ENCODE measurements at places on chromosomes 11 and 22.

DNA sequence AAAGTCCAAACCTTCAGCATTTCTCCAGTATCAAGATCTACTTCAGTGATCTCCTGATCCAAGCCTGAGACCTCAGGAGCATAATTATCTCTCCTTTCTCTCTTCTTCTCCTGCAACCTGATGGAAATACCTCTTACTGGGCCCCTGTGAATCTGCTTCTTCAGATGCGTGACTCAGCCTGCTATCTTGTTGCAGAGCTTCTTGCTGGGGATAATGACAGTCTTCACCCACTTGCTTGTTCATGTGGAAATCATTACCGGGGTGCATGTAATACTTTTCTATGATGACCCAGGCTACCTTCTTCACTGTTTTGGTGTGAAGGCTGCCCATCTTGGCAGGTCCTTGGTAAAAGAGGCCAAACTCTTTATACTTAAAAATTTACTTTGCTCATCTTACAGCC lies 140.0 kb upstream of the POU2AF2 start:
- DNase-seq = peak; percentile 16

GRCh38 chr11:100927579-100927978 lies 202.0 kb downstream of the PGR start:
- DNase-seq = no peak

DNA sequence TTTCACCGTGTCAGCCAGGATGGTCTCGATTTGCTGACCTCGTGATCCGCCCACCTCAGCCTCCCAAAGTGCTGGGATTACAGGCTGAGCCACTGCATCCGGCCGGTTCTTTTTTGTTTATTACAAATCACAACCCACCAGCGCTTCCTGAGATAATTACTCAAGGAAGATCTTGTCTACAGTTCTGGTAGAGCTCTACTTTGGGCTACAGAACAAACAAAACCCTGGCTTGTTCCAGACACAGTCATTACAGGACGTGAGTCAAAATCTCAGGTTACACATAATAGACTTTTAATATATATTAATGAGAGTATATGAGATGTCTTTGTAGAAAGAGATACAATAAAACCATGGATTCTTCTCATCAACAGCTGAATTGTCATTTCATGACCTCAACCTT lies 42.8 kb upstream of the NUP50 start:
- DNase-seq = peak; percentile 11

- DNase-seq = no peak
Observed at GRCh38 chr22:44730022-44730393, 22.4 kb upstream of the ARHGAP8 start.

DNA sequence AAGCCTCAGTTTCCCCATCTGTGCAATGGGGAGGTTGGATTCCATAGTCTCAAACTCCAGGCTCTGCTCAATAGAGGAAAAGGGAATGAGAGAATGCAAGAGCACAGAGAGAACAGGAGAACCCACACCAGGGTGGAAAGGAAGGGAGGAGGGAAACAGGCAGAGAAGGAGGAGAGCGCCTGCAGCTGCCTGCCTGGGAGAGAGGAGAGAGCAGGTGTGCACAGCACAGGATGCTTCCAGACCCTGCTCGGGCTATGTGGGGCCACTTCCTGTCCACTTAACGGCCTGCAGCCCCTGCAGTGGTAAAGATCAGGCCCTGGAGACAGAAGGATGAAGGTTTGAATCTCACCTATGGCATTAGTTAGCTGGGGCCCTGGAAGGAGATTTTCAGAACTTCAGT lies 12.3 kb downstream of the LRRC32 start:
- no peak for DNase-seq

DNA sequence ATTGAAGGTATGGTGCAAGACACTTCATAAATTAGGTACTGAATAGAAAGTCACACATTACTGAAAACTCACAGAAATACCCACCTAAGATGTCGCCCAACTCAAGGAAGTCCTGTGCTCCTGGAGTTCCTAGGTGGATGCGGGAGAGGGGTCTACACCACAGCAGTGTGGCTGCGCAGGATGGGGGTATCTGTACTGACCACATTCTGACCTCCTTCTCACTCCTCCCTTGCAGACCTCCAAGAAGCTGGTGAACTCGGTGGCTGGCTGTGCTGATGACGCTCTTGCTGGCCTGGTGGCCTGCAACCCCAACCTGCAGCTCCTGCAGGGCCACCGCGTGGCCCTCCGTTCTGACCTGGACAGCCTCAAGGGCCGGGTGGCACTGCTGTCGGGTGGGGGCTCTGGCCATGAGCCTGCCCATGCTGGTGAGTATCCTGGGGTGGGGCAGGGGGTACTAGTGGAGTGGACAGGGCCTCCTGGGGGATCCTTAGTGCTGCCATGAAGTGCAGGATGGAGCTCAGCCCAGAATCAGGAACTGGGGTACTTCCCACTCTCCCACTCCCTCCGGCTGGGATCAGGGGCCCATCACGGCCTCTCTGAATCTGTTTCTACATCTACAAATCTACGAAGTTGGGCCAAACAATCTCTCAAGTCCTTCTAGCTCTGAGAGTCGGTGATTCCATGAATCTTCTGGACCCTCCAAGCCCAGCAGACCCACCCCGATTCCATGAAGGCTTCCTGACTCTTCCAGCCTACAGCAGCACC lies 4.9 kb downstream of the TKFC start:
- no peak for DNase-seq

All from epithelial cell of esophagus (primary cell).